ENCODE measurements at places on chromosomes 1 and 21.

DNA sequence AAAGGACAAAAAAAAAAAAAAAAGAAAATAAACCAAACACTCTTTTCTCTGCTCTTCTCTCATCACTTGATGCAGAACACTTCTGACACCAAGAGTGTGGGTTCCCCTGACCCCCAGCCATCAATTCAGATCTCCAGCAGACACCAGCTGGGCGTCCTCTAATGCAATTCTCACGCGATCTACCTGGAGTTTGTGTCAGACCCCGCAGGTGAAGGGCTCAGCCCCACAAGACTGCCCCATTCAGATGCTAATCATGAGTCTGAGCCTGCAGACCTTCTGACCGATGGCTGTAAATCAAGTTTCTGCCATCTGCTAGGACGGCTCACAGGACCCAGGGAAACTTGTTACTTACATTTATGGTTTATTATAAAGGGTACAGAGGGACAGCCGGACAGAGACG is 133.6 kb upstream of the C1orf174 start:
- no peak for DNase-seq

DNA sequence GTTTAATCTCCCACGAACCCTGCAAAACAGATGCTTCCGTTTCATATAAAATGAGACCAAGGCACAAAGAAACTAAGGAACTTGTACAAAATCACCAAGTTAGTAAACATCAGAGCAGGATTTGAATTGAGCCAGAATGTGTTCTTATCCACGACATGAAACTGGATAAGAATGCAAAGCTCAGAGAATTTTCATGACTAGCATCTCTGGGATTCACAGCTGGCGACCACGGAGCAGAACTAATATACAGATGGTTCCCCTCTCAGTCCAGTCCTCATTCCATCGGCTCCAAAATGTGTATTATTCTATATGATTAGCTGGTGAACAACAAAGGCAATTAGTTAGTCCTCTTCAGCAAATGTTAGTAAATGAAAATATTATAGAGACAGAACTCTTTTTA is 72.3 kb upstream of the ERG start:
- DNase-seq, result no peak

- DNase-seq, result no peak
Observed at GRCh38 chr21:17435565-17436543, 77.0 kb upstream of the CXADR start.

- no peak for DNase-seq
Observed at GRCh38 chr21:33414926-33415325, 11.7 kb downstream of the IFNGR2 start.

DNA sequence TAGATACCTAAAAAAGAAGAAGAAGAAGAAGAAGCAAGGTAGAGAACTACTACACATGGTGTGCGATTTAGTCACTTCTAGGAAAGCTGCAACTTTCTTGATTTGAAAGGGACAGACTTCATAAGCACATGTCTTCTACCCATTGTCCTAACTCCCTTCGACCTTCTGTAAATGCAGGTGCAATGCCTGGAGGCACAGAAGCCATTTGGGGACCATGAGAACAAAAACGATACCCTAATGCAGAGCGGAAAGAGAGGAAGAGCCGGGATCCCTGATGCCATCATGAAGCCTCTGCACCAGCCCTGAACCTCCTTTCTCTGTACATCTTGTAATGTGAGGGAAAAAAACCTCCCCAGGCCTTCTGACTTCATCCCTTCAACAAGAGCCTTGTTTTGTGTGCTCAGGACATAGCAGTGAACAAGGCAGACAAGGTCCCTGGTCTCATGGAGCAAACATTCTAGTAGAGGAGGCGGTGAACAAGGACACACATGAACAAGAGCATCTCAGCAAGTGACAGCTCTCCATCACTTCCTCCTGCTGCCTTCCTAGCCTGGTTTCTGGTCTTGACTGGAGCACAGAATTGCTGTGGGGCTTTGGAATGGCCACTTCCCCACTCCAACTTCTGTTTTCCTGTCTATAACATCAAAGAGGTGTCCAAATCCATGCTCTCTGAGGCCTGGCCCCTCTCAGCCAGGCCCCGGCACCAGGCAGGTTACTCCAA is 5.5 kb upstream of the LAPTM5 start:
- no peak for DNase-seq

- DNase-seq, result no peak
Observed at GRCh38 chr1:198747127-198747526, 108.3 kb downstream of the PTPRC start.

GRCh38 chr1:45444609-45445131 is 46.3 kb downstream of the TESK2 start:
- DNase-seq, result no peak

DNA sequence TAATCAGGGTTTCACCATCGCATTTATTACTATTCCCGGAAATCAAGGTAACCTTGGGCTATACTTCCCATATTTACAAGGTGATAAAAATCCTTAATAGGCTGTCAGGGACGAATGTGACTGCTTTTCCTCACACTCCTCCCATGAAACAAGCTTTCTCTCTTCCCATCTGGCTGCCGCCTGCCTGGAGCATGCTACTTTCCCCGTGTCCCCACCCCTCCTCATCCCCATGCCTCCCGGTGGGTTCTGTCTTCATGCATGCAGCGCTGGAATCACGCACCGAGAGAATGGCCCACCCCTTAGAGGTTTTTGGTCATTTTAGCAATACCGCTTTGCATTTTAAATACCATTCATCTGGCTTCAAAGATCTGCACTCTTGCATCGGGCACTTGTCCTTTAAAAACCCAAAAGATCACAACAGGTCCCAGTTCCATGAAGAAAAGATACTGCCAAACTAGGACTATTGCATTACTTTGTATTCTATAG is 339.1 kb downstream of the NTNG1 start:
- no peak for DNase-seq

- DNase-seq, result no peak
Observed at GRCh38 chr1:197981561-197981960, 64.4 kb downstream of the LHX9 start.

DNA sequence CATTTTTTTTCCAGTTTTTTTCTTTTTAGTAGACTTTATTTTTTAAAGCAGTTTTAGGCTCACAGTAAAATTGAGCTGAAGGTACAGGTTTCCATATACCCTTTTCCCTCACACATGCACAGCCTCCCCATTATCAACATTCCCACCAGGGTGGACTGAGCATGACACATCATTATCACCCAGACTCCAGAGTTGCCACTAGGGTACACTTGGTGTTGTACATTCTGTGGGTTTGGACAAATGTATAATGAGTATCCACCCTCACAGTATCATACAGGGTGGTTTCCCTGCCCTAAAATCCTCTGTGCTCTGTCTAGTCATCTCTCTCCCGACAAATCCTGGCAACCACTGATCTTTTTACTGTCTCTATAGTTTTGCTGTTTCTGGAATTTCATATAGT is 3.0 kb upstream of the AIM2 start:
- DNase-seq, result no peak

- DNase-seq, result no peak
Observed at GRCh38 chr1:231494439-231495110, 33.9 kb upstream of the TSNAX start.

GRCh38 chr1:163074716-163075284 is 5.6 kb downstream of the RGS4 start:
- DNase-seq, result no peak

GRCh38 chr1:71492298-71493041 is 411.6 kb upstream of the ZRANB2 start:
- no peak for DNase-seq

- DNase-seq, result peak; percentile 8
Observed at GRCh38 chr1:158177700-158178450, 2.8 kb upstream of the CD1D start.

DNA sequence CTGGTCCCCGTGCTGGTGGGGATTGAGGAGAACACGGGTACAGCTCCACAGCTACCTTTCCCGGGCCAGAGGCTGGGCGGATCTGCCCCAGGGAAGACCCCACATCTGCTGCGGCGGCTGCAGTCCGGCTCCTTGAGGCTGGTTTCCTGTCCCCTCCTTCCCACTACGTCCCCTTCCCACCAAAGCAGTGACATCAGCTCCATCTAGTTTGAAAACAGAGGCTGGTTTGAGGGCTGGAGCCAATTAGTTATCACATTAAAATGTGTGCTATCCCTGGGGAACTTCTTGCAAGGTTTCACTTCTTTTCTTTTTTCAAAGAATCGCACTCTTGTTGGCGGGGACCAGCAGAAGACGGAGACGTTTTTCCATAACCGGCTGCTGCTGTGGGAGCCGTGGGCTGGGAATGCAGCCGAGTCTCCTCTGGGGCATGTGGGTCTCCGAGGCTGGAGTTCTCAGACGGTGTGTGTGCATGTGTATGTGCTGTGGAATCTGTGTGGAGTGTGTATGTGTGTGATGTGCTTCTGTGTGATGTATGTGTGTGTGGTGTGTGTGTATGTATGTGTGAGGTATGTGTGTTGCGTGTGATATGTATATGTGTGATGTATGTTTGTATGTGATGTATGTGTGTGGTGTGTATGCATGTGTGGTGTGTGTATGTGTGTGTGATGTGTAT is 8.9 kb upstream of the PCBP3 start:
- DNase-seq, result no peak

DNA sequence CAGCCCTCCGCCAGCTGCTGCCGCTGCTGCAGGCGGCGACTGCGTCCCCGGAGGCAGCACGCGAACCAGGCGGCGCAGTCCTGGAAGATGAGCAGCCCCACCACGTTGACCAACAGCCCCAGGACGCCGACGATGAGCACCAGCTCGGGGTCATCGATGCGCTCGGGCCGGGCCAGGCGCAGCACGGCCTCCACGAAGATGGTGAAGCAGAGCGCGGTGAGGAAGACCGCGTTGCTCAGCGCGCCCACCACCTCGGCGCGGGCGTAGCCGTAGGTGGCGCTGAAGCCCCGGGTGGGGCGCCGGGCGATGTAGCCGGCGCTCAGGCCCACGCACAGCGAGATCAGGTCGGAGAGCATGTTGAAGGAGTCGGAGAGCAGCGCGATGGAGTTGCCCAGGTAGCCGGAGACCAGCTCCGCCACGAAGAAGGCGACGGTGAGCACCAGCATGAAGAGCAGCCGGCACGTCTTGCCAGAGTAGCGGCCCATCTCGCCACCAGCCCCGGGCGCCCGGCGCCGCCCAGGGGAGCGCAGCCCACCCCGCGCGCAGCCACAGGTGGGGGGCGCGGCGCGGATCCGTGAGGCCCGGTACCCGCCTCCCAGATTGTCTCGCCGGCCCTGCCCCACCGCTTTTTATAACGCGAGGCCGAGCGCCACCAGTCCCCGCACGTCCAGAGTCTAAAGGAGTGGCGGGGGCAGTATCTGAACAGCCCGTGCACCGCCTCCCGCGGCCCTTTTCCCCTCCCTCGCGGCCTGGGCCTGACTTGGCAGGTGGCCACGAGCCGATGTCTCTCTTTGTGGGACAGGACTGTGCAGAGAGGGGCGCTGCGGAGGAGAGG is at the start of gene SLC30A10:
TSS of gene SLC30A10 (minus strand) at position 602 of the 835 bp plus-strand sequence. CDS start at position 485, 117 bp downstream.
- no peak for DNase-seq

GRCh38 chr1:170674239-170674638 is 10.3 kb downstream of the PRRX1 start:
- DNase-seq, result no peak

GRCh38 chr1:201381130-201381529 is 3.6 kb upstream of the TNNT2 start:
- DNase-seq, result no peak

DNA sequence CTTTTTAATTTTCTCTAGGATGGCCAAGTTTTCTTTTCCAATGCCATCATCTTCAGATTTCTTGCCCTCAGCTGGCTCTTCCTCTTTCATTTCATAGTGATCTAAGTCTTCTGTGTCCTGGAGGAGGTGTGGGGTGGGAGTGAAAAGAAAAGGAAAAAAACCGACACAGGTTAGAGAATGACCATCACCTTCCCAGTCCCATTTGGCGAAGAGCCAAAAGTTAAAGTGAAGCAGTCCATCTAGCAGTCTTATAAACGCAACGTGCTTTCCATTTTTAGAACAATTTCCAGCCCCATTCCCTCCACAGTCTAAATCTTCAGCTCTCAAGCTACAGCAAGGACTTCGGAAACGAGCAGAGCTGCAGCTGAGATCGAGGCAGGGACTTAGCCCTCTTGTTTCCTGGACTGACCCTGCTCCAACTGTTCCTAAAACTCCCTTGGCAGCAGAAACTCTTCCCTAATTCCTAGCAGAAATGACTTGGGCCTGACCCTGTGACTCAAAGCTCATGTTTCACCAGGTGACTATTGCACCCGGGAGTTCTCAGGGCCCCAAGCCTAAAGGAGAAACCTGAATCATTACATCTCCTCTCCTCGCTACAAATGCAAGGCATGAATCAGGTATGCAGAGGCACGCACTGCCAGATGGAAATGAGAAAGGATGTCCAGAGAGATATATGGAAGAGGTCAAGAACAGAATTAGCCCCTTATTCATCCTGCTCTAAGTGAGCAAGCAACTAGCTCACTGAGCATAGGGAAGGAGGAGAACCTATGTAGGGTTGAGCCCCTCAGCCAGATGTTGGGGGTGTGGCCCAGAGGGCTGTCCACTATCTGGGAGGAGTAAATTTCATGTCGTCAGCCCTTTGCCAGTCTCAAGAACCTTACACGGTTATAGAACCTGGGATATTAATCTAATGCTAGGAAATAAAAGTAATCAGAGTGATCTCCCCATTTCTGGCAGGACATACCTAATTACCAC is 5.1 kb downstream of the UBE2Q1 start:
- no peak for DNase-seq

DNA sequence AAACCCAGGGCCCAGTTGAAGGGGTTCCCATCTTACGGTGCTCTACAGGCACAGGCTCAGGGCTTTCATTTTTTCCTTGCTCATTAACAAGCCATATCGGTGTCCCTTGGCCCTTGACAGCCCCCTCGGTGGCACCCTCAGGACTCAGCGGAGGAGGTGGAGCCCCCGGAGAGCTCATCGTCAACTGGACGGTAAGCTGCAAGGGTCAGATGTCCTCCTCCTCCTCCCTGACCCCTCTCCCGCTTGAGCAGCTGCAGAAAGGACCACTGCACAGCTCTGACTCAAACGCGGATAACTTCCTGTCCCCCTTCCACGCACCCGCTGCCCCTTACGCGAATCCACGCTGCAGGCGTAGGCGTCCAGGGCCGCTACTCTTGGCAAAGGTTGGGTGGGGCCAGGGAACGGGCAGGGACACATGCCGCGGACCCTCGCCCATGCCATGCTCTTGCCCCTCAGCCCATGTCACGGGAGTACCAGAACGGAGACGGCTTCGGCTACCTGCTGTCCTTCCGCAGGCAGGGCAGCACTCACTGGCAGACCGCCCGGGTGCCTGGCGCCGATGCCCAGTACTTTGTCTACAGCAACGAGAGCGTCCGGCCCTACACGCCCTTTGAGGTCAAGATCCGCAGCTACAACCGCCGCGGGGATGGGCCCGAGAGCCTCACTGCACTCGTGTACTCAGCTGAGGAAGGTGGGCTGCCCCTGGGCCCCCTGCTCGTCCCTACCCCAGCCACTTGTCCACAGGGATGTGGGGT is 14.7 kb downstream of the TMEM81 start:
- no peak for DNase-seq

DNA sequence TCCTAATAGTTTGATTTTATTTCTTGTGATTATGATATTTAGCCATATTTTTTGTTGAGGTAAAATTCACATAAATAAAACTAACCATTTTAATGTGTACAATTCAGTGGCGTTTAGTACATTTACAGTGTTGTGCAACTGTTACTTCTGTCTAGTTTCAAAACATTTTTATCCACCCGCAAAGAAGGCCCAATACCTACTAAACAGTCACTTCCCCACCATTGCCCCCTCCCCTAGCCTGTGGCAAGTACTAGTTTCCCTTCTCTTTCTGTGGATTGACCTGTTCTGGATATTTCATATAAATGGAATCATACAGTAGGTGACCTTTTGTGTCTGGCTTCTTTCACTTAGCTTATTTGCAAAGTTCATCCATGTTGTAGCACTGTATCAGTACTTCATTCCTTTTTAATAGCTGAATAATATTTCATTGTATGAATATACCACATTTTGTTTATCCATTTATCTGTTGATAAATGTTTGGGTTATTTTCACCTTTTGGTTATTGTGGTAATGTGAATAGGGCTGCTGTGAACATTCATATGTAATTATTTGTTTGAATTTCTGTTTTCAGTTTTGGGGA is 4.1 kb downstream of the FLVCR1 start:
- no peak for DNase-seq
